Cerebellar nuclear complex (tissue), 1 donor: ENCODE measurements at places on chromosomes 11 and 22.

GRCh38 chr22:27378311-27378800 is 423.2 kb downstream of the MN1 start:
- DNase-seq, result no peak

DNA sequence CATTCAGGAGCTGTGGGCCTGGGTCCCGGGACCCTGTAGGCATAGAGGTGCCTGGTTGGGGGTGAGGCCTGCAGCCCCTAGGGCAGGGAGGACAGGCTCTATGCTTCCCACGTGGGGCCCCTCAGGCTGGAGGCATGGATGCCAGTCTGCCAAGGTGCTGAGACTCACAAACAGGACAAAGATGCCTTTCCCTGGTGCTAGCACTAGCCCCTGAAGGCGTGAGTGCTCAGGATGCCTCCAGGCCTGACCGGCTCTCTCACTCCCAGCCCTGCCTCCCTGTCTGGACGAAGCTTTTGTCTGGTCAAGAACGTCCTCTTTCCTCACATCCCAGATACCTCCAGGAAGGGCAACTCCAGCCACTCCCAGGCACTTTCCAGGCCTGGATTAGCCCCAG is 2.1 kb downstream of the CDC42BPG start:
- DNase-seq, result no peak

DNA sequence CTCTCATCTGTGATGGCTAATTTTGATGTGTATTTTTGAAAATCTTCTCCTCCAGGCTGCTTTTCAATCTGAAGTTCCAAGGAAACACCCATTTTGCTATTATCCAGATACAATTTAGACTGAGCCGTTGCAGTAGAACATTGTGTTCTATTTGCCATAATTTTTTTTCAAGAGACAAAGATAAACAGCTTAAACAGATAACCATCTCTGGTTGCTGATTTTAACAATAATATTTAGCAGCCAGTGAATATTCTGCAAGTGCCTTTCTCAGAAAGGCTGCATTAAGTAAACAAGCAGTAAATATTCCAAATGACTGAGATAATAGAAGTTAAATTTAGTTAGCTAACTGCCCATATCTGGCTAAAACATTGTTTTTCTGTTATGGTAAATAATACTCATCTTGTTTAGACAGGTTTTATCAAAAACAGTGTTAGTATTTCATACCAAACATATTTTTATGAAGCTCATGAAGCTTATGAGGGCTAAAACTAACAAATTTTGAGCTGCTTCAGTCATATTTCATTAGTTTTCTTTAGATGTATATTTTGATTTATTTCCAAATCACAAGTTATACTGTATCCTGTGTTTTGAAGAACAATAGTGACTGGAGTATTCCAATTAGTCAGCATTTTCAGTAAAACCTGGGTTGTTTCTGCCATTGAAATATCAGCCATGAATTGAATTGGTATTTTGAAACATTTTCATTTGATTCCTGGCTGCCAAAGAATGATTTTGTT is 206.7 kb downstream of the SBF2 start:
- DNase-seq, result no peak

GRCh38 chr11:45045683-45046471 is 95.2 kb upstream of the TP53I11 start:
- DNase-seq, result no peak

- DNase-seq, result no peak
Observed at GRCh38 chr22:39718921-39719475, 148.4 kb downstream of the CACNA1I start.

- no peak for DNase-seq
Observed at GRCh38 chr11:16745950-16746605, 7.6 kb downstream of the C11orf58 start.

- no peak for DNase-seq
Observed at GRCh38 chr22:36379593-36380361, 8.0 kb downstream of the MYH9 start.

- no peak for DNase-seq
Observed at GRCh38 chr22:22703203-22703570, 58.8 kb downstream of the GGTLC2 start.

DNA sequence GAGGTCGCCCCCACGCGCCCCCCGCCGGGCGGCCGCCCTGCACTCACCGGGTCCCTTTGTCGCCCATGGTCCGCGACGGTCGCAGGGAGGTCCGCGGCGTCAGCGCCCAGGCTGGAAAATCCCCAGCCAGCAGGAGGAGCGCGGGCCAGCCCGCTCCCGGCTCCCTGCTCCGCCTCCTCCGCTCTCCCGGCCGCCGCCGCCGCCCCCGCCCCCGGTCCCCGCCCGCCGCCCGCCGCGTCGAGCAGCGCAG is at the start of gene ARRB1:
ARRB1 (minus strand) TSS at position 121 of the 250 bp plus-strand sequence; CDS start at position 67, 54 bp downstream.
- DNase-seq, result no peak
